PC-3 (cell line): ENCODE measurements at places on chromosomes 7 and 10. TPM values are rescaled to one million over a fixed set of nuclear protein-coding genes. Genes with fewer than 3 reads are reported as not detected.

DNA sequence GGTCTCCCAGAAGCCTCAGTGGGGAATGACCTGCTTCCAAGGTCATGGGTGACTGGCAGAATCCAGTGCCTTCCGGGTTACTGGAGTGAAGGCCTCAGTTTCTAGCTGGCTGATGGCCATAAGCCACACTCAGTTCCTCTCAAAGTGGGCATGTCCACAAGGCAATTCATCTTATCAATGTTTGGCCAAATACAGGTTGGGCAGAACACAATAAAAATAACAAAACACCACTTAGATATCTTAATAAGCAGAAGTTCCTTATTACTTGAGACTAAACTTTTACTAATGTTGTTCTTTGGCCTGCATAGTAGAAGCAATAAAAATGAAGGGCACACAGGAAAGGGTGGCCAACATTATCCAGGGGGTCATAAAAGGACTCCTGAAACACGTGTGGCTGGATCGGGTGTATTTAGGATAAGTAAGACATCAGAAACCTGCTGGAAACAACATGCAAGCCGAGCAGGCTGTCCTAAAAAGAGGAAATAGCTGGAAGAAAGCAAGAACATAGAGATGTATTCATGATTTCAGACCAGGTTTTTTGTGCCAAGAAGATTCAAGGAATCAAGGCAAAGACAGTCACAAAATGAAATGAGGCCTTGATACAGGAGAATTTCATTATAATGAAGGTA, 19.6 kb upstream of the AKR1C2 start:
- DNase-seq: no peak
- no peaks in the 10 kb centered on the region for H3K27me3 ChIP-seq
- no peak overlapping the region for H3K4me3 ChIP-seq
- H3K27ac ChIP-seq: no peak overlapping the region
- peaks cover 41% of the 10 kb centered on the region for H3K4me1 ChIP-seq

- no peak for DNase-seq
- no peak overlapping the region for H3K27ac ChIP-seq
- no peak overlapping the region for H3K4me3 ChIP-seq
- H3K36me3 ChIP-seq: no peaks in the 10 kb centered on the region
Observed at GRCh38 chr10:88949912-88950837, 2.4 kb downstream of the ACTA2 start.

DNA sequence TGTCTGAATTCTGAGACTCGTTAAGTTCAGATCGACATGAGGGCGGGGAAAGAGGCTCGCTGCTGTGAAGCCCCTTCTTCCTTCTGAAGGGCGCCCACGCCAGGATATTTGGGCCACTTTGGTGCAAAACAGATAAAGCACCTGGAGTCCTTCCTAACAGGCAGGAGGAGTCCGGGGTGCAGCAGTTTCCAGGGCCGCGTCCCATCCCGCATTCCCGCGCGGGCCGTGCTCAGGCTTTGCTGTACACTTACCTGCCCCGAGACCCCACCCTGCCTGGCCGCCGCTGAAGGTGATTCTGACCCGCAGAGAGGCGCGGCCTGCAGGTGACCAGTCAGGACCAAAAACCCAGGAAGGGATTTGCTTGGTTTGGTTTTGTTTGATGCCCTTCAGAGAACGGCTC, 454.6 kb downstream of the PTPRN2 start:
- H3K36me3 ChIP-seq: no peaks in the 10 kb centered on the region
- no peak overlapping the region for H3K4me3 ChIP-seq
- H3K27ac ChIP-seq: no peak overlapping the region
- no peaks in the 10 kb centered on the region for H3K27me3 ChIP-seq
- no peak for DNase-seq

GRCh38 chr7:159141167-159141566, 3.5 kb downstream of the VIPR2 start:
- no peak for DNase-seq
- no peak overlapping the region for H3K27ac ChIP-seq
- H3K4me3 ChIP-seq: no peak overlapping the region
- H3K27me3 ChIP-seq: peaks cover 52% of the 10 kb centered on the region
- no peaks in the 10 kb centered on the region for H3K36me3 ChIP-seq

DNA sequence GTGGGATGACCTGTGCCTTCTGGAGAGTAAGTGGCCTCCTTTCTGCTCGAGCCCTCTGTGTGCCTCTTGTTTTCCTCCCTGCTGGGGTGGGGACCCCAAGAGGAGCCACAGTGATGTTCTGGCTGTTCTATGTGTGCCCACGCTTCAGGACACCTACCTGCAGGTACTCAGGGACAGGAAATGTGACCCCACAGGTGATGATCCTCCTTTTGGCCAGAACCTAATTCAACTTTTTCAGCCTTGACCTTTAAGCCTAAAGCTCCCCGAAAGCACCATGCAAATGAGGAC, 70.3 kb downstream of the VWA2 start:
- no peak for DNase-seq
- H3K27ac ChIP-seq: no peak overlapping the region
- no peaks in the 10 kb centered on the region for H3K27me3 ChIP-seq

- peaks cover 14% of the 10 kb centered on the region for H3K4me1 ChIP-seq
- no peak overlapping the region for H3K4me3 ChIP-seq
- H3K27me3 ChIP-seq: no peaks in the 10 kb centered on the region
- DNase-seq: no peak
- H3K27ac ChIP-seq: no peak overlapping the region
Observed at GRCh38 chr10:122098924-122099323, 110.0 kb downstream of the TACC2 start.

DNA sequence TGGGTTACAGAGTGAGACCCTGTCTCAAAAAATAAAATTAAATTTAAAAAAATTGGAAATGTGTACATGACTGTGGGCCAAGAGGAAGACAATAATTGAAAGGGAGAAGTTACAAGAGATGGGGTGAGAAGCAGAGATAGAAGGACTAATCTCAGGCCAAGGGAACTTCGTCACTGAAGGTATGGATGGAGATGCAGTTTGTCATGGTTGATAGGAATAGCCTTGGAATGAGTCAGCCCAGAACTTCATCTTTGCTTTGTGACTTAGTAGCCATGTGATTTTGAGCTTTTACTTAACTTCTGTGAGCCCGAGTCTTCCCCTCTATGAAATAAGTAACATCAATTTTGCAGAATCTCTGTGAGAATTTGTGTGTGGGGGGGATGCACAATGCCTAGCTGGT, 6.5 kb upstream of the PODXL start:
- no peak overlapping the region for H3K4me3 ChIP-seq
- H3K4me1 ChIP-seq: 0 out of 2 replicates have a peak, but pooled peaks cover 1% of the 10 kb centered on the region
- no peak for DNase-seq
- no peaks in the 10 kb centered on the region for H3K27me3 ChIP-seq

- H3K4me3 ChIP-seq: no peak overlapping the region
- H3K27ac ChIP-seq: no peak overlapping the region
- H3K4me1 ChIP-seq: no peaks in the 10 kb centered on the region
Observed at GRCh38 chr7:117043108-117043825, 90.0 kb downstream of the ST7 start.

DNA sequence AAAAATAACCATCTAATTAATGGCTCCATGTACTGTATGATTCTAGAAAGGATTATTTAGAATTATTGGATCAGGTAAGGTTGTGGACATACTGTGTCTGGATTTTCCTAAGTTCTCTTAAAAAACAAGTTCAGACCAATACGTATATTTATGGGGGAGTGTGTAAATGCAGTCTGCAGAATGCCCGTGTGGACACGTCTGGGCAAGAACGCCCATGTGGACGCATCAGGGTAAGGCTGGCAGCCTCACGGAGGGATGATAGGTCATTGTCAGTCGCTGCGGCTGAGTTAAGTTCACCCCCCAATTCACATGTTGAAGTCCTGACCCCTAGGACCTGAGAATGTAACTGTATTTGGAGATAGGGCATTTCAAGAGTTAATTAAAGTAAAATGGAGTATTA, 160.0 kb upstream of the SHH start:
- no peak for DNase-seq
- no peaks in the 10 kb centered on the region for H3K4me1 ChIP-seq
- no peak overlapping the region for H3K27ac ChIP-seq
- H3K27me3 ChIP-seq: 0 out of 2 replicates have a peak, but pooled peaks cover 2% of the 10 kb centered on the region
- H3K4me3 ChIP-seq: no peak overlapping the region
- H3K36me3 ChIP-seq: no peaks in the 10 kb centered on the region

- no peaks in the 10 kb centered on the region for H3K4me1 ChIP-seq
- no peak overlapping the region for H3K27ac ChIP-seq
- no peaks in the 10 kb centered on the region for H3K27me3 ChIP-seq
- H3K4me3 ChIP-seq: no peak overlapping the region
Observed at GRCh38 chr7:138247568-138248333, 171.5 kb downstream of the AKR1D1 start.

DNA sequence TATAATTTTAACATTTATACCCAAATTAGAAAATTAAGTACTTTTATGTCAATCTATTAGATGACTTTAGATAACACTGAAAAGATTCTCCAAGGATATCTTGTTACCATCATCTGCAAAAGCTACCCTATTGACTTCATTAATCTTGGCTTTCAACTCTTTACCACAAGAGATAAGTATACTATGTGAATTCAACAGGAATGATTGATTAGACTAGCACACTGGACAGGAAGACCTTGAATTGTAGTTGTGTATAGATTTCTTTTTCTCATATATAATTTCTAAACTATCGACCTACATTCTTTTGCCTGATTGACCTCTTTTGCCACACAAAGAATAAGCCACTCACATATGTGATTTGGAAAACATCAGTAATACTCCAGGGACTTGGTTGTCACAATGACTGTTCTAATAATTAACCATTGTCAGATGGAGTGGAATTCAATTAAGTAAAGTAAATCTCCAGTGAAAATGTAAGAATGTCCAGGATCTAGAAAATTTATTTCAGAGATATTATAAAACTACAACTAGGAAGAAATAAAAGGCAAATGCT, 1132.0 kb downstream of the SORCS1 start:
- no peaks in the 10 kb centered on the region for H3K4me1 ChIP-seq
- no peak overlapping the region for H3K4me3 ChIP-seq
- no peaks in the 10 kb centered on the region for H3K36me3 ChIP-seq
- no peaks in the 10 kb centered on the region for H3K27me3 ChIP-seq
- no peak overlapping the region for H3K27ac ChIP-seq

- H3K4me3 ChIP-seq: no peak overlapping the region
- no peak for DNase-seq
- H3K4me1 ChIP-seq: peaks cover 53% of the 10 kb centered on the region
- H3K36me3 ChIP-seq: peaks cover 26% of the 10 kb centered on the region; the same call in 1 of the 2 replicates
- H3K27ac ChIP-seq: no peak overlapping the region
Observed at GRCh38 chr7:55070271-55070743, 51.5 kb downstream of the EGFR start.

DNA sequence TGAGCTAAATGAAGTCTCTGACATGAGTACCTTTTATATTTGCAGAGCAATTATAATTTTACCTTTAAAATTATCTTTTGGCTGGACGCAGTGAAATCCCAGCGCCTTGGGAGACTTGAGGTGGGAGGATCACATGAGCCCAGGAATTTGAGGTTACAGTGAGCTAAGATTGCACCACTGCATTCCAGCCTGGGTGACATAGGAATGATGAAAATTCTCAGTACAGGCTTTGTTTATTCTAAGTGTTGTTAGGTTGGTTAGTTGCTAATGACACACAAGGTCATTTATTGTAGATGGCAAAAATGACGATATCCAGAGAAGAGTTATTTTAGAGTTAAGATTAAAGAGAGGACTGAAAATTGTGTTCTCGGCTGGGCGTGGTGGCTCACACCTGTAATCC, 87.6 kb downstream of the XRCC2 start:
- H3K4me1 ChIP-seq: no peaks in the 10 kb centered on the region
- H3K4me3 ChIP-seq: no peak overlapping the region
- H3K27me3 ChIP-seq: no peaks in the 10 kb centered on the region
- no peaks in the 10 kb centered on the region for H3K36me3 ChIP-seq
- H3K27ac ChIP-seq: no peak overlapping the region

- no peak for DNase-seq
- no peak overlapping the region for H3K27ac ChIP-seq
- H3K4me3 ChIP-seq: no peak overlapping the region
Observed at GRCh38 chr7:140945940-140946339, 21.2 kb upstream of the BRAF start.

- DNase-seq: no peak
- H3K27ac ChIP-seq: no peak overlapping the region
- no peaks in the 10 kb centered on the region for H3K4me1 ChIP-seq
- H3K27me3 ChIP-seq: no peaks in the 10 kb centered on the region
- no peaks in the 10 kb centered on the region for H3K36me3 ChIP-seq
- H3K4me3 ChIP-seq: no peak overlapping the region
Observed at GRCh38 chr7:130697820-130698219, 11.5 kb upstream of the TSGA13 start.

DNA sequence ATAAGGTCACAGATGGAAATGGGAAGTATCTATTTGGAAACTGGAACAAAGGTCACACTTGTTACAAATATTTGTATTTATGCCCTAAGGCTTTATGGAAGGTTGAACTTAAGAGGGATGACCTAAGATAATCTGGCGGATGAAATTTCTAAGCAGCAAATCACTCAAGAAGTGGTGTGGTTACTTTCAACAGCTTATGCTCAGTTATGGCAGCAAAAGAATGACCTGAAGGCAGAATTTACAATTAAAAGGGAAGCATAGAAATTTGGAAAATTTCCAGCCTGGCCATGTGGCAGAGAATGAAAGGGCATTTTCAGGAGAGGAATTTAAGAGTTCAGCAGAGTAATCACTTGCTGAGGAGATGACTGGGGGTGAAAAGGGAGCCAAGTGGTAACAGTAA, 95.8 kb upstream of the TNS3 start:
- no peaks in the 10 kb centered on the region for H3K4me1 ChIP-seq
- H3K36me3 ChIP-seq: no peaks in the 10 kb centered on the region; the same call in 1 of the 2 replicates
- no peak overlapping the region for H3K4me3 ChIP-seq
- peak; percentile 18 for DNase-seq

DNA sequence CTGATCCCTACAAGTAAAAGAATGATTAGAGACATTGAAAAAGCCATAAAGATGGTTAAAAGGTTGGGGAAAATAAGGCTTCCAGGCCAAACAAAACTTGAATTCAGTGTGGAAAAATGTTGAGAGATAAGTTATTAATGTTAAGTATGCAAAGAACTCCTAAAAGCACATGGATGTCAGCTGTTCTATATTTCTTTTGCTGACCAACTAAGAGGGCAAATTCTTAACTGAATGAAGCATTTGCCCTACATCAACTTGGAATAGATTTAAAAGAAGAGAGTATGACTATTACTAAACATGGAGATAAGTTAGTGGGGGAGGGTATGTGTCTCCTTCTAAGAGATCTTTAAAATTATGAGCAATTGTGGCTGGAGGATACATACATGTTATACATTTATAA, 124.8 kb downstream of the KIAA1217 start:
- no peaks in the 10 kb centered on the region for H3K36me3 ChIP-seq
- peaks cover 11% of the 10 kb centered on the region for H3K4me1 ChIP-seq
- H3K27ac ChIP-seq: no peak overlapping the region
- DNase-seq: no peak
- no peaks in the 10 kb centered on the region for H3K27me3 ChIP-seq

DNA sequence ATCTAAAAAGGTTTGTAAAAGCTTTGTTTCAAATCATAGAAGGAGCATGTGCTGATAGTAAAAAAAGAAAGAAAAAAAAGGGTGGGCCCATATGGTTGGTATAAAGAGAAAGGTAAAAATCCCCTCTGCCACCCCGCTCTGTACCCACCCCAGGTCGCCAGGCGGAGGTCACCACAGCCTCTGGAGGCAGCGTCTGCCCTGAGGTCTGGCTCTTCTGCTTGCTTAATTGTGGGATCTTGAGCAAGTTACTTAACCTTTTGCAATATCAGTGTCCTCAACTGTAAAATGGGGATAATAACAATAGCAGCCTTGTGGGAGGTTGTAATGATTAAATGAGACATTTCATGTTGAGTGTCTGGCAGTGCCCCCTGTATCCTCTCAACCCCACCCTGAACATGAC, 10.7 kb upstream of the PCBD1 start:
- no peaks in the 10 kb centered on the region for H3K36me3 ChIP-seq
- H3K4me3 ChIP-seq: no peak overlapping the region
- H3K4me1 ChIP-seq: peaks cover 12% of the 10 kb centered on the region
- H3K27me3 ChIP-seq: no peaks in the 10 kb centered on the region

ZNF679 gene
- not detected in 2 replicates for total RNA-seq

SPDYE1 gene
- total RNA-seq: not detected in 2 replicates

POM121 gene
- 13.1 and 21.8 TPM in 2 replicates for total RNA-seq

CDH23 gene
- not detected in 2 replicates for total RNA-seq

TBL2 gene
- total RNA-seq: 62.8 and 73.0 TPM in 2 replicates

PLXNA4 gene
- total RNA-seq: 1.2 TPM in 2 replicates

ZNF488 gene
- 1.7 and 2.1 TPM in 2 replicates for total RNA-seq
